ENCODE measurements at places on chromosomes 5 and 9.

DNA sequence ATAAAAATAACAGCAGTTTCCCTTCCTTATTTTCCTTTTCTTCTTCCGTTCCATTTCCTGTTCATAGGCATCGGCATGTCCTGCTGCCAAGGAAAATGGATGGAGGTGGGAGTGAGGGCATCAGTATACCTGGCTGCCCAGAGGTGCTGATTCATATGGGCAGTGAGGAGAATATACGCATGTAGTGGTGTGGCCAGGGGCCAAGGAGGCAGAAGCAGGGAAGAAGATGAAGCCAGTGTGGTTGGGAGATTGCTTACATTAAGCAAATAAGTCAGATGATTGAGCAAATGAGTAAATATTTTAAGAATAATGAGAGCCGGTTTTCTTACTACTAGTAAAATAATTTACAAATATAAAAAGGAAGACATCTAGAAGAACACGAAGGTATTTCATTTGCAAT is 344.9 kb upstream of the PAPPA start:
- no peak for DNase-seq

DNA sequence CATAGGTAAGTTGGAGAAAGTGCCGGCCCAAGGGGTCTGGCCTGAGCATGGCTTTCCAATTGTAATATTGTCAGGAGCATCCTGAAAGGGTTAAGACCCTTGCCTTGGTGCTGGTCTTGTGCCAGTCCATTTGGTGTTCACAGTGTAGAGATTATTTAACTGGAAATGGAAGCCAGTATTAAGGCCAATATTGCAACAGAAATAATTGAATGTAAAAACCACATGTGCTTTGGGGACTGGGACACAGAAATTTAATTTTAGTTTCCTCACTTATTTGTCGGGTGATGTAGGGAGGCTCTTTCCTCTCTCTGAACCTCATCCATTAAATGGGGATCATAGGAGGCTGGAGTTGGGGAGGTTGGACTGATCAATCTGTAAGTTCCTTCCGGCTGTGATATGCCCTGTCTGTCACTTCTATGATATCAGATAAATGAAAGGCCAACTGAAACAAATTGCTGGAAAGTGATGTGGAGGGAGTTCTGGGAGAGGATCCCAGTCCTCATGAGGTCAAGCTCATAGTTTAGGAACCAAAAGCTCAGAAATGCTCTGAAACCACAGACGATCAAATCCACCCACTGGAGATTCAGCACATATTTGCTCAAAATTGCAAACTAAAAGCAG is 54.8 kb upstream of the COL15A1 start:
- DNase-seq, result no peak

- DNase-seq, result peak; percentile 75
Observed at GRCh38 chr5:149037817-149038216, 25.0 kb downstream of the SH3TC2 start.

DNA sequence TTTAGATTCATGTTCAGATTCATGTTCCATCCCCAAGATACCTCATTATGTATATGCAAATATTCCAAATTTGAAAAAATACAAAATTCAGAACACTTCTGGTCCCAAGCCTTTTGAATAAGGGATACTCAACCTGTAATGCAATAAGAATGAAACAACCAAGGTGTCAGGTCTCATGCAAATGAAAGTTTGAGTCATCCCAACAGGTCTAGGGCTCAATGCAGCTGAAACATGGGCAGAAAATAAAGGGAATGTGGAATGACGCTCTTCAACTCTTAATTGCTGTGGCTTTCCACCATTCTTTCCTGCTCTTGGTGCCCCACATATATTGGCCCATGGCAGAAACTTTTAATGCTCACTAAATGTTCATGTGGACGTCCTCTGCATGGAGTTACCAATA is 107.3 kb upstream of the DAPK1 start:
- no peak for DNase-seq

GRCh38 chr5:50564079-50564478 is 102.4 kb upstream of the PARP8 start:
- no peak for DNase-seq

DNA sequence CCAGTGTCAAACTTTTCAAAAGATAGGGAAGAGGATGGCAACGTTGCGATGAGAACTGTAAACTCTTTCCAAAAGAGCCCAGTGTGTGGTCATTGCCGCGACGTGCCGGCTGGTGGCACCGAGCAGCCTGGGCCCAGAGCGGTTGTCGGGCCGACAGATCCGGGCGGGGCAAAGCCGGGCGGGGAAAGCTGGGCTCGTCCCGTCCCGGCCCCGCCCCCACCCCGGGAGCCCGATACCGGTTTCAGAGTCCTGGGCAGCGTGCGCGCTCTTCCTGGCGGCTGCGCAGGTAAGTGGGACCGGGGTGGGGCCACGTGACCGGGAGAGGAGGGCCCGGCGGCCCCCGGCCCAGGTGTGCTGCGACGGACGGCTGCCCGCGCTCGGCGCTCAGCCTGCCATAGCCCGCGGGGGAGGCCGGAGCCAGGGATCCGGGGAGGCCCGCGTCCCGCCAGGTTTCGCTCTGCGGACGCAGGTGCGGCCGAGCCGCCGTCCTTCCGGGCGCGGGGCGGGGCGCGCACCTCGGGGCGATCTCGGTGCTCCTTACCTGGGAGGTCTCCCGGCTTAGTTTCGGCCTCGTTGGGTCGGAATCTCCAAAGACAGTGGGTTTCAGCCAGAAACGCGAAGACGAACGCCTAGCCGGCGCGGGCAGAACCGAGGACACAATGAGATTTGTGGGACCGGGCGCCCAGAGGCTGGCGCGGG is at the start of gene MARVELD2:
MARVELD2 (plus strand) TSS at position 232 of the 699 bp plus-strand sequence. CDS start 4,270 bp downstream, outside the sequence.
- peak; percentile 92 for DNase-seq

DNA sequence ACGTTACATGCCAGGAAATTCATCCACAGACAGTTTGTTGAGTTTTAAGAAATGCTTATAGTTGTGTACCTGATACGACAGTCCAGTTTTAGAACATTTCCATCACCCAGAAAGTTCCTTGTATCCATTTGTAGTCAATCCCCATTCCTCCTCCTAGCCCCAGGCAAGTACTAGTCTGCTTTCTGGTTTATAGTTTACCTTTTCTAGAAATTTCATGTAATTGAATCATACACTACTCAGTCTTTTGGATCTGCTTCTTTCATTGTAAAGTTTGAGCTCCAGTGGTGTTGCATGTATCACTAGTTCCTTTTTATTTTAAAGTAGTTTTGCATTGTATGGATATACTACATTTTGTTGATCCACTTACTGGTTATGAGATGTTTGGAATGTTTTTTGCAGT is 291.2 kb downstream of the AOPEP start:
- DNase-seq, result no peak

DNA sequence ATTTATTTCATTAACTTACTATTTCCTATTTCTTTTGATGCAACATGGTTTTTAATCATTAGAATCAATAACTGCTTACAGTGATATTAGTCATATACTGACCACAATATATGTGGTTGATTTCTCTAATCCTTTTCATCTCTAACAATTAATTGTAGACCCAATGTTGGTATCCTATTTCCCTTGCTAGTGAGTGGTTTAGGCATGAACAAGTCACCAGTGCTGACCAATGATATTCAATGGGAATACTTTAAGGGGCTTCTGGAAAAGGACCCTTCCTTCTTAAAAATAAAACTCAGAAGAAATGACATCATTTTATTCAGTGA is 672.4 kb upstream of the GRAMD2B start:
- DNase-seq, result no peak

GRCh38 chr9:104173067-104173466 is 79.0 kb downstream of the SMC2 start:
- no peak for DNase-seq

DNA sequence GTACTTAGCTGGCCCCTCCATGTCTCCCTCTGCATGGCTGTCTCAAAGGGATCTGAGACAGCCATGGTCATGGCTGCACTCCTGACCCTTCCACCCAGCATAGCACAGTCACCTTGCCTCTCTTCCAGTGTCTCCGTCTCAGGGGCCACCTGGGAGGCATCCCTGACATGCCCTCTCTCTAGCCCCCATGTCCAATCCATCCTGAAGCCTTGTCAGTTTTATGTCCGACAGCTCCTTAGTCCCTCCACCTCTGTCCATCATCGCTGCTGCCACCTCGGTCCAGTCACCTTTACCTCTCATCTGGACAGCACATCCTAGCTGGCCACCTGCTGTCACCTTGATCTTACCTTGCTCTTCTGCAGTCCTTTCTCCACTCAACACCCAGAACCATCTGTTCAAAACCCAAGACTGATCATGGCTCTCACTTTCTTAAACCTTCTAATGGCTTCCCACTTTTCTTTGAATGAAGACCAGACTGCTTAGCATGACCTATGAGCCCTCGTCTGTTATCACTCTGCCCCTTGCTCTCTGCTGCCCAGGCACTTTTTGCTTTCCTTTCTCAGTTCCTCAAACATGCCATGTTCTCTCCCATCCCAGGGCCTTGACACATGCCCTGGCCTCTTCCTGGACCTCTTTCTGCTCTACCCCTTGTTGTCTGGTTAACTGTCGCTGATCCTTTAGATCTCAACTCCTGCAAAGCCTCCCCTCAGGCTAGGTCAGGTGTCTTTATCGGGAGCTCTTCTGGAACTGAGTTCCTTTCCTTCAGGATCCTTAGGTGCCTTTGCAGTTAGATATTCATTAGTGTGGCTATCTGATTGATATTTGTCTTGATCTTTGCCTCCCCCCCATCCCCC is 181.8 kb upstream of the PITX1 start:
- DNase-seq, result no peak

GRCh38 chr5:149727336-149728035 is 2.6 kb upstream of the PPARGC1B start:
- no peak for DNase-seq

GRCh38 chr5:179215576-179215975 is 129.7 kb downstream of the ADAMTS2 start:
- no peak for DNase-seq

DNA sequence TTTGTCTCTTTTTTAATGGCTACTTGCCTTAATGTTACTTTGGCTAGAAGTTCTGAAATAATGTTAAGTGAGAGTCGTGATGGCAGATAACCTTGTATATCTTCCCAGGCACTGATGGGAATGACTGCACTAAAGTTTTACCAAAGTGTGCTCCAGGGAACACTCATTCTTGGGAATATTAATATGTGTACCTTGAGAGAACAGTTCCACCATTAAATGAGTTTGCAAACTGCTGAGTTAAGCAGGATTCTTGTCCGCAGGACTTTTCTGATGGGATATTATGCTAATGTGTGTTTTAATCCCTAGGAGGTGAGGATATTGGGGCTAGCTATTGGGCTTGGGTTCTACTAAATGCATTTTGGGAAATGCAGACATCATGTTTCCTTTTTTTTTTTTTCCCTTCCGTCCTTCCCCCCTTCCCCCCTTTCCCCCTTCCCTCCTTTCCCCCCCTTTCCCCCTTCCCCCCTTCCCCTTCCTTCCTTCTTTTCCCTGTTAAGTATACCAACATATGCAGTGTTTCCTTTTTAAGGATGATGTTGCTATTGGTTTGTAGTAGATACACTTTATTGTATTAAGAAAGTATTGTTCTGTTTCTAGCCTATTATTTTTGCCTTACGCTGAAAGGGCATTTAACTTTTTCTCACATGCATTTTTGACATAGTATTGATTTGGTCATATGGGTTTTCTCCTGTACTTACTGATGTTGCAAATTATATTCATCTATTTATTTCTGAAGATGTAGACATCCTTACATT is 15.5 kb downstream of the ZBTB34 start:
- no peak for DNase-seq

GRCh38 chr9:20941174-20941690 is 90.2 kb downstream of the HACD4 start:
- peak; percentile 74 for DNase-seq

GRCh38 chr9:129458155-129458661 is 162.7 kb downstream of the C9orf50 start:
- peak; percentile 97 for DNase-seq

GRCh38 chr9:94705162-94705702 is 21.3 kb upstream of the AOPEP start:
- DNase-seq, result no peak

- DNase-seq, result no peak
Observed at GRCh38 chr9:127720031-127720864, 4.4 kb downstream of the TTC16 start.

DNA sequence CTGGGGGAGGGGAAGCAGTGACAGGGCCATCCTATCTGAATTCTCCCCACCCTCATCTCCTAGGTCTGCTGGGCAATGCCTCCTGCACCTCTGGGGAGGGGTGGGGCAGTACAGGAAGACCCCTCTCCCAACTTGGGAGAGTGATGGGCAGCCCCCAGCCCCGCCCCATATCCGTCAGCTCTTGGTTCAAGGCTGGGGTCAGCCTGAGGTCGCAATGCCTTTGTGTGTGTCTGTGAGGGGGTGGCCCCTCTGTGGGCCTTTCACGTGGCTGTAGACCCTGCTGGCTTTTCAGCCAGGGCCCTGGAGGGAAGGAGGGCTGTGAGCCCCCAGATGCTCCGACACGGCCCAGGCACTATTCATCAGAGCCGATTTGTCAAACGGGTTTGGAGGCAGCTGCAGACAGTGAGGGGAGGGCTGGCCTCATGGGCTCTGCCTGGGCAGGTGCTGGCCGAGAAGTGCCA is 49.5 kb upstream of the RNU6ATAC start:
- DNase-seq, result no peak

DNA sequence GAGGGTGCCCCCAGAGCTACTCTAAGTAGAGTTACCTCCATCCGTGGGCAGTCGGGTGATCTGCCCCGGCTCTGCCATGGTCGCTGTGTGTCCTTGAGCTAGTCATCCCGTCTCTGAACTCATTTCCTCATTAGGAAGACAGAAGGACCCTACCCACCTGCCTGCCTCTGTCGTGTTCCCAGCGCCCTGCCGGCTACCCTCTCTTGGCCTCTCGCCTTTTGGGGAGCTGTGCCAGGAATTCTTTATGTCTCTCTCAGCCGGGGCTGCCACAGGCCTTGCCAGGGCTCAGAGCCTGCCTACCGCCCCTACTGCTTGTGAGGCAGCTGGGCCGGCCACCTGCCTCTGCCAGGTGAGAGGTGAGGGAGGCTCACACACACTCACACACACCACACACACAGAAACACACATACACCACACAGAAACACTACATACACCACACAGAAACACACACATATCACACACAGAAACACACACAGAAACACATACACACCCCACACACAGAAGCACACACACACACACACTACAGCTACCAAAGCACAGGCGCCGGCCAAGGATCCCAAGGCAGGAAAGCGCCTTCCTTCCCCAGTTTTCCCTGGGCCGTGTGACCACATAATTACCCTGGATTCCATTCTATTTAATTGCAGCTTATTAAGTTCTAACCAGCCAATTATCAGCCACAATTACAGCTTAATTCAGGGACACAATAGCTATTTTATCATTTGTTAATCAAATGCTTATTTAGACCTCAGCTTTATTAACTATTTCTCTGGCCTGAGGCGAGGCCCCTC is 41.7 kb downstream of the UNC5A start:
- no peak for DNase-seq

GRCh38 chr9:106981396-106982287 is 118.7 kb downstream of the ZNF462 start:
- DNase-seq, result no peak

DNA sequence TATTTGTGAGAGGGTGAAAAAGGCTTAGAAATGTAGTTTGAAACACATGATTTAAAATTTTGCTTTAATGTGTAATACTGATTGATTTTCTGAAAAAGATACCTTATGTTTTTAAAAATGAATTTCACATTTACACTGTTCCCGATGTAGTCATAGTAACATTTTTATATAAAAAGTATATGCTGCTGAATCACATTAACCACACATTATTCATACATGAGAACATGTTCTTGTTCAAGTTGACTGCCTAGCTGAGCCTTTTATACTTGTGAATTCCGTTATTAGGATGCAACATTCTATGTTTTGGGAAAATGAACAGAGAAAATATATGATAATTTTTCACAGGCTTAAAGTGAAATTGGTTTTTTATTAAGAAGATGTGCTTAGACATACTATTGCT is 461.1 kb upstream of the NUDT12 start:
- DNase-seq, result no peak

GRCh38 chr9:87336407-87336806 is 161.3 kb upstream of the DAPK1 start:
- DNase-seq, result peak; percentile 18

- DNase-seq, result no peak
Observed at GRCh38 chr9:112647596-112647995, 70.3 kb downstream of the INIP start.

Data from SW480 (cell line).